ENCODE measurements at places on chromosomes 7 and 10.

GRCh38 chr7:31690935-31691334, 3.9 kb downstream of the PPP1R17 start:
- DNase-seq: no peak

GRCh38 chr7:113519472-113519871, 399.3 kb downstream of the PPP1R3A start:
- no peak for DNase-seq

DNA sequence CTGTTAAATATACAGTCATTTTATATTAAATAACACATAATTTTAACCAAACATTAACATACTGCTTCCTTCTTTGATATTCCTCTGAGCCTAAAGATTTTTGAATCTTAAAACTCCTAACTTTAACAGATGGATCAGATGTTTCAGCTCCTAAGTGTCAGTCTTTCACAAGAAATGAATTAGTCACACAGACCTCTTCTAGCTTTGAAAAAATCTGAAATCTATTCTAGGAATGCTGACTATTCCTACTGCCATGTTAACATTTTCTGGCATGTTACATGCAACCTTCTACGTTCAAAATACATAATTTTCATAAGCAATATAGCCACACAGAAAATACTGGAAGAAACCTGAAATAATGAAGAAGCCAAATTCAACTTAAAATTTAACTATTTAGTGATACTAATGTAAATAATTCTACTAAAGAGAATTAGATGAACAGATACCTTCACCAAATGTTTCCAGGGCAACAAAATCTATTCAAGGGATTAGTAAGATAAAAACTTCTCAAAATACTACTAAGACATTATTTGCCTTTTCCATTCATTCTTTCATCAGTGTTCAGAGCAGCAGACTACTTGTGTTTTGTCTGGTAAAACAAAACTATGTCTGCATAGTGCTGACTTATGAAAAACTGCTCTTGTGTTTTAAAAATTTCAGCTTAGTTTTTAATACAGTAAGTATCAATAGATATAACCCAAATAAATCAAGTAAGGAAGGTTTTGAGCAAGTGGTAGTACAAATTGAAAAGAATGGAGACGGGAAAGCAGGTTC, 9.2 kb downstream of the JMJD1C start:
- DNase-seq: no peak

DNA sequence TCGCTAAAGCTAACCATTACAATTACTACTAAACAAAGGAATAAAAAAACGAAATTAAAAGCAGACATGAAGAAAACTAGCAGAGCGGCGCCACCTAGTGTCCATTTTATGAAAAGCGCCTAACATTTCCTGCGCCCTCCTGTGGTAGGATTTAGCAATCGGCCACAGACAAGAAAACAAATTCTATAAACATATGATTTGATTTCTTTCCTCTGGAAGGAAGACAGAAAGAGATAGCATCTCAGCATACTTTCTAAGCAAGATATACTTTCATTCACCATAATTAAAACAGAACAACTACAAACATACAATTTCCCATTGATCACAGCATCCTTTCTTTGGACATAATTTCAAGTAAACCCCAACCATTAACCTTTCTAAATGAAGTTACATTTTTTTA, 337.7 kb upstream of the NPVF start:
- DNase-seq: peak; percentile 65

- peak; percentile 91 for DNase-seq
These were observed 2.6 kb upstream of the CAV1 start for GRCh38 chr7:116522247-116522646.

GRCh38 chr7:1885465-1886226, 215.6 kb downstream of the ELFN1 start:
- no peak for DNase-seq

DNA sequence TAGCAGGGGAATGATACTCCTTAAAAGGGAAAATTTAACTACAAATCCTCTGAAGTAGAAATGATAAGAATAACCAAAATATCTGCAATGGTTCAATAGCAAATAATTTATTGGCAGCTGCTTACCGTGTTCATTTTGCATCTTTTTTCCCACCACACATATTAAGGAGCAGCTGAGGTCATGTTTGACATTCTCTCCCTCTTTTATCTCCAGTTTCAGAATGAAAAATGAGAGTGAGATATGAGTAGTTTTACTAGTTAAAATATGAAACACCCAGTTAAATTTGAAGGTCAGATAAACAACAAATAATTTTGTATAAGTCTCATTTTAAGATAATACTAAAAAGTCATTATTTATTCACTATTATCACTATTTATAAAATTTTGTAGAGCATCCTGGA, 3.1 kb downstream of the LIPN start:
- no peak for DNase-seq

DNA sequence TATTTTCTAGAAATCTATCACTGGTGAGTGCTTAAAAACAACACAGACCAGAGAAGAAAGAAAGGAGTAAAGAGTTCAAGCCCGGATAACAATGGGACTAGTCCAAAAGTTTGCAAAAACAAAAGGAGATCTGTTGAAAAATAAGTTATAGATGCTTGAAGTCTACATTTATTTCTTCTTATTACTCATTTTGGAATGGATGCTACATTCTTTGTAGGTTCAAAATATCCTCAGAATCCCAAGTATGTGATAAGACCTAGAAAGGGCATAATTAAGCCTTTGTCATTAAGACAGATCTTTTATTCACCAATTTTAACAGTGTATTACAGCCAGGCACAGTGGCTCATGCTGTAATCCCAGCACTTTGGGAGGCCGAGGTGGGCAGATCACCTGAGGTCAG, 42.7 kb upstream of the ITGB8 start:
- DNase-seq: no peak
